ENCODE measurements at places on chromosomes 4 and X.
A peak's percentile ranks its signal among the peaks of the same experiment; 100 is the strongest.

DNA sequence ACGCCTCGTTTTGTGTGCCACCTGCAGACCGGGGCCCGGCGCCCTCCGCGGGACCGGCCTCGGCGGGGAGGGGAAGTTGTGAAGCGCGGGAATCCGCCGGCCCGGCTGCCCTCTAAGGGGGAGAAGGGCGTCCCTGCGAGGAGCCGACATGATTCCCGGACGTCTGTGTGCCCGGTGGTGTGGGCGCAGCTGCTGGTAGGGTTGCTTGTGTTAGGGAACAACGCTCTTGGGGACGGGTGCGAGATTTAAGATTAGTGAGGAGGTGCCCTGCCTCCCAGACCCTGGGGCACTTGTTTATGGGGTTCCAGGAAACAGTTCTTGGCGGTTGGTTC is 627 bp downstream of the CDKN2AIP start:
- DNase-seq = peak; percentile 82

GRCh38 chr4:185640811-185641675 is 105.7 kb upstream of the PDLIM3 start:
- DNase-seq = peak; percentile 31

DNA sequence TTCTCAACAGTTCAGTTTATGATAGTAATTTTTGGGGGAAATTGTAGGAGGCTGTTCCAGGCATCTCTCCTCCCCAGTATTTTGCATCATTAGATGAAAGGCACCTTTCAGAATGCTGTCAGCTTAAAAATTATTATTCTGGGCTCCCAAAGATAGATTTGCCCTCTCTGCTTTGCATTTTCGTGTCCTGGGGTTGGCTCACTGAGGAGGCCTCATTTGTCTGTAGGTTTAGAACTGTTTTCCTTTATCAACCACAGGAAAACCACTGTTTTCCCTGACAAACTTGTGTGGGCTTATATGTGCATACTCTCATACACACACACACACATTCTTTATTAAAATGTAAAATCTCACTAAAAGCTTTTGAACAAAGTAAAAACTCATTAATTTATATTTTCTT is 197.2 kb upstream of the VCX3A start:
- no peak for DNase-seq

- no peak for DNase-seq
These were observed 15.4 kb downstream of the ZNF718 start for GRCh38 chr4:139691-140090.

GRCh38 chr4:110020646-110021443 is 108.2 kb downstream of the EGF start:
- DNase-seq = no peak

DNA sequence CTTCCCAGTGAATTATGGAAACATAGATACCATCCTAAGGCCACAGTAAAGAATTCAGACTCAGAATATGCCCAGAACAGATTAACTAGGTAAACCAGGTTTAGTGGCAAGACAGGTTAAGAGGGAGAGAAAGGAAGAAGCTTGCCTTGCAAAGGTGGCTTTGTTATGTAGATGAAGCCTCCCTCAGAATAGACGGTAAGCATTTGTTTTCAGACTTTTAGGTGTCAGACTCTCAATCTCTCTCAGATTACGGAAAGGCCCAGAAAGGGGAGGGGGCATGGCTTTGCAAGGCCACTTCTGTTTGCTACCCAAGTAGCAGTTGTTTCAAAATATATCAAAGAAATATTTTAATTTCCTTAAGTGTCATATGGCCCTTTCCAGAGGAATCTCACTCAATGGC is 457.1 kb upstream of the BOD1L1 start:
- DNase-seq = no peak

DNA sequence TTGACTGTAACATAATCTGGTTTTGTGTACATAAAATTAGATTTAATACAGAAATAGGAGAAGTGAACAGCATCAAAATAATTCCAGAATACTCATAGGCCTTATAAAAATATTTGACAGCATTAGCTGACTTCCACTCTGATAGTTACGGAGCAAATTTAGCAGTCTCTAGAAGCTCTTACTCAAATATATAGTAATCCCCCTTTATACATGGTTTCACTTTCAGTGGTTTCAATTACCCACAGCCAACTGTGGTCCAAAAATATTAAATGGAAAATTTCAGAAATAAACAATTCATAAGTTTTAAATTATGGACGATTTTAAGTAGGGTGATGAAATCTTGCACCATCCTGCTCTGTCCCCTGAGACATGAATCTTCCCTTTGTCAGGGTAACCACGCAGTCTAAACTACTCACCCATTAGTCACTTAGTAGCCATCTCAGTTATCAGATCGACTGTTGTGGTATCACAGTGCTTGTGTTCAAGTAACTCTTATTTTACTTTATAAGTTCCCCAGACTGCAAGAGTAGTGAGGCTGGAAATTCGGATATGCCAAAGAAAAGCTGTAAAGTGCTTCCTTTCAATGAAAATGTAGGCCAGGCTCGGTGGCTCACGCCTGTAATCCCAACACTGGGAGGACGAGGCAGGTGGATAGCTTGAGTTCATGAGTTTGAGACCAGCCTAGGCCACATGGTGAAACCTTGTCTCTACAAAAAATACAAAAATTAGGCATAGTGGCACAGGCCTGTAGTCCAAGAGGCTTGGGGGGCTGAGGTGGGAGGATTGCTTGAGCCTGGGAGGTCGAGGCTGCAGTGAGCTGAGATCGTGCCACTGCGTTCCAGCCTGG is 17.2 kb upstream of the RTL9 start:
- no peak for DNase-seq

- peak; percentile 21 for DNase-seq
These were observed 1.4 kb downstream of the AFAP1 start for GRCh38 chr4:7938266-7938608.

DNA sequence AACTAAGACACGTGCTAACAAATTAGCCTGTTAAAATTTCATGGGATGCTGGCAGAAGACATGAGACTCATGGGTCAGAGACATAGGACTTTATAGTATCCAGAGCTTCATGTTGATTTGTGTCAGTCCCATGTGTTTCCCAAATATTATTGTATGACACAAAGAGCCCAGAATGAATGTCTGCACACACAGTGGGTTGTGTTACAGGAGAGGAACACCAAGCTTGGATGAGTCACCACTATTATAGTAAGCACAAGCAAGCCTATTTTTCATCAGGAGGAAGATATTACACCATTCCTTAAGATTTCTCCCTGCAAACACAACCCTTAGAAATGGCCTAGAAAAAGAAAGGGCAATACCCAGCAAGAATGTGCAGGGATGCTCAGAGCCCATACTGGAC is 15.4 kb downstream of the BBS12 start:
- no peak for DNase-seq

GRCh38 chr4:89929425-89930159 is 34.9 kb downstream of the MMRN1 start:
- no peak for DNase-seq

DNA sequence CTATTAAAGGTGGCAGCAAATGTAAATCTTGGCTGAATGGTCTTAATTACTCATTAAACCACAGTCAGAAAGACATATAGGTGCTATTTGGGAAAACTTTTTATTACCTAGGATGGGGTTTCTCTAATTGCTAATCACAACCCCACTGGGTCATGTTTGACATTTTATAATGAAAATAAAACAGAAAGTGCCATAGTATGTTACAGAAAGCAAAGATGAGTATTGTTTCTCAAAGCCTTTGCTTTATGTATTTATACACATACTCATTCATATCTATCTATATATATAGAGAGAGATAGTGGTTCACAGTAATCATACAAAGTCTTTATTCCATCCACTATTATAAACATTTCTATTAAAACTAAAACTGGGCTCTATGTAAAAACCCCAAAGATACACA is 18.2 kb downstream of the TMEM184C start:
- DNase-seq = no peak

DNA sequence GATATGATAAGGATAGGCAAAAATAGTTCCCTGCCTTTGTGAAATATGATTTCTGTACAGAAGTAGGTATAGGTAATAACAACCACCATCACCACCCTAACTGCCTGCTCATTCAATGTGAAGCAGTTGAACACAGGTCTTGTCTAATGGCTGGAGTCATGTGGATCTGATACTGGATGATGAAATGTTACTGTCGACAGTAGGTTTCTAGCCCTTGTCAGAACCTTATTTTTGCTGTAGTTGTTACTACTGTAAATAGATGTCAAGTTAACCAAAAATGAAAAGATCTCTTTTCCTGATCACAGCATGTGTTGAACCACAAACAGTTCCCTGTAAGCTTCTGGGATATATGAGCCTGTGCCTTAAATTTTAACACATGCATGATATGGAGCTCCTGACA is 142.9 kb downstream of the FRAS1 start:
- no peak for DNase-seq

GRCh38 chr4:94551643-94552564 is 100.2 kb downstream of the PDLIM5 start:
- no peak for DNase-seq

DNA sequence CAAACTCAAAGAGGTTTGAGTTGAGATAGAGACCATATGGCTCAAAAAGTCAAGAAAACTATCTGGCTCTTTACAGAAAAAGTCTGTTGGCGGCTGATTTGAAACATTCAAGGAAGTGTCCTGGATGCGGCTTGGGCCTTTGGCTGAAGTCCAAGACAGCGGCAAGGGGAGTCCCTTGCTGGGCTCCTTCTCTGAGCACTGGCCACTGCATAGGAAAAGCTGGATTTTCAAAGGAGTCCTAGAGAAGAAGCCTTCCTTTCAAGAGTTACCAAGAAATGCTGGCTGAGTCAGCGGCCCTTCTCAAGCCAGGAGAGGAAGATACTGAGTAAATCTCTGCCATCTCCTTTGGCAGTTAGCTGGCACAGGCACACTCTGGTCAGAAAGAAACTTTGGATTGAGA is 12.1 kb downstream of the APLN start:
- DNase-seq = no peak

GRCh38 chr4:115664285-115664684 is 550.9 kb upstream of the NDST4 start:
- peak; percentile 26 for DNase-seq

DNA sequence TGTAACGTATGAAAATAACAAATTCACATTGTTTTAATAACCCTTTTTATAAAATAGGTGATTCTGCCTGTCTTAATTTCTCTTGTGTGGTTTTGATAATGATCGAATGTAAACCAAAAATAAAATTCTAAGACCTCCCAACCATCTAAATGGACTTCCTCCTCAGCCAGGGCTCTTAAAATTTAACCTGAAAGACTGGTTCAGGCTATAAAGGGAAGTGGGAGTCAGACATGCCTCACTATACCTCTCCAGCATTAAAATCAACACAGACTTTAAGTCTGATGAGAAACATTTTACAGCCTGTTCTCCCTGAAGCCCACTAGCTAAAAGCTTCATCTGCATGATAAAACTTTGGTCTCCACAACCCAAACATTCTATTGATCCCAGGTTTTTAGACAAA is 97.6 kb upstream of the STIM2 start:
- no peak for DNase-seq

DNA sequence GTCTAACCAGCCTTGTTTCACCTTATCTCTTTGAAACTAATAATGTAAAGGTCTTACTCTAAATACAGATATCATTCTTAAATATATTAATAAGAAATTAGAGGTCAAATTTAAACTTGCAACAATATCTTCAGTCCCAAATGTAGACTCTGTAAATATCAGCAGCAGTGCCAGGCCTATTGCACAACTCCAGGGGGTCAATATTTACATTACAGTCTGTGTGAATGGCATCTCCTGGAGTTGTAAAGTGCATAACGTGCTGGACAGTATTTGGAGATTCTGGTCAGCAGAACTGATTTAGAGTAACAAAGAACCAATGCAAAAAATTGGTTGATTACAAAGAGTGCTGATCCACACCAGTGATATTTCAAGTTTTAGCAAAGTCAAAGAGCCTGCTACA is 1225.9 kb downstream of the PCDH19 start:
- no peak for DNase-seq

GRCh38 chrX:21354725-21355124 is 19.5 kb upstream of the CNKSR2 start:
- DNase-seq = no peak

DNA sequence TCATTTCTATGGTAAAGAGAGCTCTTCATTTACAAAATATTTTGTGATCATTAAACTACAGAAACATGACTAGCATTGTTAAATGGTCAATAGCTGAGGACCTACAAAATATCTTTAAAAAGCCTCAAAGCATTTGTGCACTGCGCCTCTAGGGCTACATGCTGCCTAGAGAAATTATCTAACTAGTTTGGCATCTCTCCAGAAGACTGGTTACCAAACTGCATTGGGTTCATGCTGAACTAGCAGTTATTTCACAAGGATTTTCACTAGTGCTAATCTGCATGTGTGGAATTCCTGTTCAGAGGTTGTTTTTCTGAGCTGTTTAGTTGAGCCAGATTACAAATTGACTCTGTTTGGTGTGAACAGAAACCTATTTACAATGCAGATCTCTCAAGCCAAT is 58.5 kb upstream of the PITX2 start:
- DNase-seq = no peak

- DNase-seq = no peak
These were observed 96.2 kb upstream of the SPRY1 start for GRCh38 chr4:123300222-123301039.

- no peak for DNase-seq
These were observed 15.3 kb downstream of the SLC34A2 start for GRCh38 chr4:25670991-25671390.

DNA sequence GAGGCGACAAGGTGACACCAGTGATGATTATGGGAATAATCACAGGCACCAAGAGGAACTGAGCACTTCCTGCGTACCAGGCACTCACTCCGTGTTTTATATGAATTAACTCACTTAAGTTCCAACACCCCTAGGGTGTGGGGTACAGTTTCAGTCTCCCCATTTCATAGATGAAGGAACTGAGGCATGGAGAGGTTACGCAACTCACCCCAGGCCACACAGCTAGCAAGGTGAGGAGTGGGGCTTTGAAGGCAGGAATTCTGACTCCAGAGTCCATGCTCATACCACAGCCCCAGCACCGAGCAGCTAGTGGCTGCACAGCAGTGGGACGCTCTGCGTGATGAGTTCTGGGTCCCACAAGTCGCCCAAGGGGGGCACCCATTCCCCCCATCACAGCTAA is 29.9 kb downstream of the PPP2R2C start:
- DNase-seq = no peak

- DNase-seq = peak; percentile 50
These were observed 47.3 kb downstream of the RGS12 start for GRCh38 chr4:3340038-3340699.

- no peak for DNase-seq
These were observed 12.4 kb upstream of the SH3RF1 start for GRCh38 chr4:169283114-169283509.

DNA sequence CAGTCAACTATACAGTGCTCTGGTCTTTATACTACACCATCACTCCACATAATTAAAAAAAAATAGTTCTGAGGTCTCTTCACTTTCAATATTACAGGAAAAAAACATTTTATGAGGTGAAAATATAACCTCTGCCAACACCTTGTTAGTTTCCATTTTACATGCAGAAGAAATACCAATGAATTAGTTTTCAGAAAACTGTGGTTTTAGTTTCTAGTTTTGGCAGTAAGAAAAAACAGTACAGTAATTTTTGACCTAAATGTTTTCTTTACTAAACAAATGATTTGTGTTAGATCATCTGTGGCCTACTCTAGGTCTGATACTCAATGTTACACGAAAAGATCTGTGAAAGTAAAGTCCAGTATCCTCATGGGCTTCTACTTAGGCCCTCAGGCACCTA is 10.0 kb downstream of the SULT1E1 start:
- DNase-seq = no peak

- DNase-seq = no peak
These were observed 11.6 kb upstream of the PYURF start for GRCh38 chr4:88535090-88535755.

Data from NCI-H1417 (cell line).